Omental fat pad (tissue), 4 donors: ENCODE measurements at places on chromosomes 3 and 15.

GRCh38 chr3:171749124-171749523 is 61.2 kb downstream of the PLD1 start:
- DNase-seq, result no peak

DNA sequence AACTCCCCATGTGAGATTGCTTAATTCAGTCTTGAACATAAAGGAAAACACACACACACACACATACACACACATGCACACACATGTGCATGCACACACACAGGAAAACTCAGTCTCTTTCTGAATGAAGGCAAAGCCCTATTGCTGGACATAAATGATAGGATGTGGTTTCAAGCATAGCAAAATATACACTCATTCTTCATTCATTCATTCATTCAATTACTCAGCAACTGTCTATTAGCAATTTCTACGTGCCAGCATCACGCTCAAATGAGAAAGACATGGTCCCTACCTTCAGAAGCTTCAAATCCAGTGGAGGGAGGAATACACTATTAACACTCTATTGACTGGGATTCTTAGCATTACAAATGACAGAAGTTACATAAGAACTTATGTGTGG is 41.8 kb upstream of the UBE2E2 start:
- DNase-seq, result no peak

DNA sequence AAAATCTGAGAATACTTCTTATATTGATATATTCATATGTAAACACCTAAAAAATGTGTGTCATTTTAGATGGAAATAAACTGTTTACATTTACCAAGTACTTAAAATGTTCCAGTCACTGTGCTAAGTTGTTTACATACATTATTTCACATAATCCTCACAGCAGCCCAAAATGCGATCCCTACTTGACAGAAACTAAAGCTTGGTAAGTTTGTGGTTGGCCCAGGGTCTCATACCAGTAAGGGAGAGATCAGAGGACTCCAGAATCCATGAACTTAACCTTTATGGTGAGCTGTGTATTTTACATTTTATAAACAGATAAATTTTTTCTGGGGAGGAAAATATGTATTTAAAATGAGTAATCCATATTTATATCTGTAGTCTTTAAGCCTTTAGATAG is 51.2 kb downstream of the SLC25A26 start:
- DNase-seq, result no peak

DNA sequence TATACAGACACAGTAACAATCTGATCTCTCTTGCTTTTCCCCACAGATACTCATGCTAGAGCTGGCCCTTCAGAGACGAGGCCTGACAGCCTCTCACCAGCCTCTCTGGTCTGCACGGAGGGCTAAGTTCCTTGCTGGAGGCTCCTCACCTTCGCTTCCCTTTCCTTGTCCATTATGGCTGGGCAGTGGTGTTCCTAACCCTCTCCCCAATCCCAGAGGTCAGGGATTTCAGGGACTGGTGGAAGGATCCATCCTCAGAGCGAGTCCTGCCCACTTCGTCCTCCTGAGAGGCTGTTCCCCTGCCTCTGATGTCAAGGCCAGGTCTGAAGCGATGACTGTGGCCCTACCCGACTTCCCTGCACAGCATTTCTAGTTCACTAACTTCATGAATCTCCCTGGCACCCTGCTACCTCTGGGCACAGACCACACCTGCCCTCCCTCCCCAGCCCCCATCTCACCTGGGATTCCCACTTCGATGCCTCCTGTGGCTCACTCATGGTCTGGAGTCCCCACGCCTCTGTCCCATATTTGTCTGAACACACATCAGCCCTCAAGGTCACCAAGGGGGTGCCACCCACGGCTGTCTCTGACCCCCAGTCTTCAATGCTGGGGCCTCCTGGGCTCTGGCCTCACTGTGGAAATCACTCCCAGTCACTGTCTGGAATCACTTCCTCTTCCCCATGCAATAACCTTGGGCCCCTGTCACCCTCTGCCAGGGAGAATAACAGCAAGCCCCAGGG is 124.9 kb upstream of the PRR20G start:
- no peak for DNase-seq

DNA sequence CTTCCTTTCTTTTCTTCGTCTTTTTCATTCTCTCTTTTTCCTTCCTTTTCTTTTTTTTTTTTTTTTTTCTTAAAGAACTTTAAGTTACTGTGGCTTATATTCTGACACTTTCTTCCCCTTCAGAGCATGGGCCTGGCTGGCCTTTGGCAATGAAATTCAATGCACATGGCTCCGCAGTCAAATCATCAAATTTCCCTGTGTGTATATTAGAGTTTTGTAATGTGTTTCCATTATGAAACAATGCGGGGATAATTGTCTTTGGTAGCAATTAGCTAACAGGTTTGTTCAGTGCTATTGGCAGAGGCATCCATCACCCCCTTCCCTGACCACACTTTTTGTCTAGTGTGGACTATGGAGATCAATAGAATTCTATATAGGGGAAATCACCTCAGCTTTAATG is 80.5 kb downstream of the CDIN1 start:
- no peak for DNase-seq

DNA sequence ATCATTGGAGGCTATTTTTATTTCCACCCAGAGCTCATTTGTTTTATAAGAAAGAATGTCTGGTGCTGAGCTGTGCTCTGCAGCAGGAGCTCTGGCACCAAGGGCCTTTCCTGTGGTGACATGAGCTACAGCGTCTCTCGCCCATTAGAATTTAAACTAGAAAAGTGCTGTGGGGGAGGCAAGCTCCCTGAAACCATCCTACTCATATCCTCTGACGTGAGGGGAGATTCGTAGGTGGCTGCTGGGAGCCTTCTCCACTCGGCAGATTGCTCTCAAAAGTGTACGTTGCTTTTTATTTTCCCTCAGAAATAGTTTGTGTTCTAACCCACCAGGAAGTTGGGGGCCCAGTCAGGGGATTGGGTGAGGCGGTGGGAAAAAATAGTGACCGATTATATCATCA is 76.3 kb upstream of the ARHGEF3 start:
- no peak for DNase-seq

- DNase-seq, result no peak
Observed at GRCh38 chr15:64311566-64311965, 44.4 kb downstream of the CSNK1G1 start.

- no peak for DNase-seq
Observed at GRCh38 chr3:169186596-169186995, 476.9 kb downstream of the MECOM start.

GRCh38 chr3:12751571-12751970 is 7.5 kb downstream of the TMEM40 start:
- no peak for DNase-seq

- DNase-seq, result no peak
Observed at GRCh38 chr3:12139111-12139511, 19.6 kb downstream of the TIMP4 start.

GRCh38 chr15:100111125-100112060 is 230.4 kb downstream of the ADAMTS17 start:
- DNase-seq, result no peak

GRCh38 chr3:197014942-197015575 is 14.6 kb downstream of the MELTF start:
- no peak for DNase-seq

- no peak for DNase-seq
Observed at GRCh38 chr3:118412503-118412902, 622.1 kb downstream of the IGSF11 start.

DNA sequence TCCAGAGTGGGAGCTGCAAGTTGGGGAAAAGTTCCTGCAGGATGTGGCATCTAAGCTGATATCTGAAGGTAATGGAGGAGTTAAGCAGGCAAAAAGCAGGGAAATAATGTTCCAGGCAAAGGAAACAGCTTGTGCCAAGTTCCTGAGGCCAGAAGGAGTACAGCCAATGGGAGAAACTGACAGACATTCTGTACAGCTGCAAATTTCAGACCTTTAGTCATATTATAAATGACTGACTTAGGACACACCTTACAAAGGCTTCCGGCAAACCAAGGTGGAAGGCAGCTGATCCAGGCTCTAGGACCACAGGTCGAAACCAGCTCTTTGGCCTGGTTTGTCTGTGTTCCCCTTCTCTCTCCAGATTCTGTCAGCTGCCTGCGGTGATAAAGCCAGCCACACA is 9.3 kb downstream of the WWTR1 start:
- no peak for DNase-seq

DNA sequence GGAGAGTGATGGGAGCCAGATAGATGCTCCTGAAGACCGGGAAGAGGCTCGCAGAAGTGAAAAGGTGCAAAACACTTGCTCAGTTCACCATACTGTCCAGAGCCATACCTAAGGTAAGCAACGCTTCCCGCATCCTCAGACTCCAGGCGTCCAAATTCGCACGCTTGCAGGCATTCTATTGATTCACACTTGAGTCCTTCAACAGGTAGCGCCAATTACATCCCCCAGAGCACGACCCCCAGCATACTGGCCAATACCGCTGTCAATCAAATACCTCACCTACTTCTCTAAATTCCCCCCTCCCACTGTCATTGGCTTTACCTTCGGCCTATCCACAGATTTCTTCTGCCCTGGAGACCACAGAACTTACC is 361 bp upstream of the STXBP5L start:
- DNase-seq, result no peak

GRCh38 chr15:62782071-62782841 is 260.3 kb upstream of the TPM1 start:
- no peak for DNase-seq

DNA sequence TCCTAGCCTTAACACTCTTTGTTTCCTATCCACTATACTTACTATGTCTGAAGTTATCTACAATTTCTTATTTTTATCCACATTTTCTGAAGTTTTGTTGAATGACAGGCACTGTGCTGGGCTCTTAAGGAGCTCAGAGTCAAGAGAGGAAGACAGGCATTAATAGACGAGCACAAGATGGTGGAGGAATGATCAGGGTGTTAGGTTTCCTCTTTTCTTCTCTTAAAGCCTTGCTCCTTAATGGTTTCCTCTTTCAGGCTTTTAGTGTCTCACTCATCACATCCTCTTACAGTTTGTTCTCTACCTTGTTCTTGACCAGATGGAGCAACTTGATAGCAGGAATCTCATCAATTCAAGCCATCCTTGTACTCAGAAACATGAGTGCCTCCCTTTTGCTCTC is 52.9 kb upstream of the BCL6 start:
- DNase-seq, result no peak

DNA sequence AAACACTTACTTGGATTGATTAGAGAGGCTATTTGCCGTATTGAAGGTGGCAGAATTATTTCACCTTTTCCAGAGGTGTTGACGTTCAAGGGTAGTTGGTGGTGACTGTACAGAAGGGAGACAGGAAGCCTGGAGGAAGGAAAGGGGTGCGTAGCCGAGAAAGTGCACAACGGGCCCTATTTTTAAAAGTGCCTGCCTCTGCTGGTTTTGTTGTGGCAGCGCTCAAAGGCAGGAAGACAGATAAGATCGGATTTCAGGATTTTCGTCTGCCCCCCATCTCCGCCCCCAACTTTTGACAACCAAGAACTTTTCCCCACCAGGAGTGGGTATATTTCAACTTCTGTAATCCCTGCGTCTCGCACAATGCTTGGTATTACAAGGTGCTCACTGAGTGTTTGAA is 38.5 kb downstream of the SMAD3 start:
- DNase-seq, result no peak

DNA sequence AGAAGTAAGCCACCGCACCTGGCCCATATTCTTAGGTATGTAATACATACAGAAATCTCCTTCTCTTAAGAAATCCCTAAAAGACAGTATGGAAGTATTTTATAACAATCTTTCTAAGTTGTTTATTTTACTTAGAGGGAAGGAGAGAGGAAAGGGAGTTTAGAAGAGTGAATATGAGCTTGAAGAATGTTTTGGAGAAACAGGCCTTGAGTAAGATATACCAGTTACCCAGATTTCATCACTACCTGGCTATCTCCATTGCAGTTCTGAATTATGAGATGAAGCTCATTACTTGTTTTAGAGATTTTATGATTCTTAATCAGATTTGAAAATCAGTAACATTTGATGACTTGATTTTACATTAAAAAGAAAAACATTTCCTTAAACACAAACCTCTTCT is 71.9 kb downstream of the DCUN1D1 start:
- no peak for DNase-seq

GRCh38 chr3:45553469-45553974 is 41.0 kb upstream of the LIMD1 start:
- DNase-seq, result no peak

DNA sequence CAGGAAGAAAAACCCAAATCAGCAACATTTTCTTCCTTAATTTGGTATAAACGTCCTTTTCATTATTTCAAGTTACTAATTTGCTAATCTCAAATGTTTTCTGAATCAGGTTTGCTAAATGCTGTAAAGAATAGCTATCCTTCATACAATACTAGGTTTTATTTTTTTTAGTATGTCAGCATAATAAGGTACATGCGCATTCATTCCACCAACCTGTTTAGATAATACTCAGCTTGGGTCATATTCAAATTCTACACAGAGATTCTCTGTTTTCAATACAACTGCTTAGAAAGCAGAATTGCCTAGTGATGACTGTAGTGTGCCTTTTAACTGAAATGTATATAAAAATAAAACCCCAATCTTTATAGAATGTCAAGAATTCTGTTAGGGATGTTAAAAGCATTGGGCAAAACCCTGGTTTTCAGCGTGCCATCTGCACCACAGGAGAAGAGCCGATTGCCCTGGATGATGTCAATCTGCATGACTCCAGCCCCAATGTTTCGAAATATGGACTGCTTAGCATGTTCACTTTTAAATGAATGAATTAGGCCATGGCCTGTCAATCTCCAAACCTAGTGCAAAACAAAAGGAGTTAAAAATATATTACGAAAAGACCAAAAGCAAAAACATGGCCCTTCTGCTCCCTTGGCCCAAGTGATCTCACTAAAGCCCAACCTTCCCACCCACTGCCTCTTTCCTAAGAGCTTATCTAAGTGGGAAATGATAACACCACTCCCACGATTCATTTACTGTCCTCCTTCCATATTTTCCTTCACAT is 107.4 kb downstream of the GLDN start:
- no peak for DNase-seq

DNA sequence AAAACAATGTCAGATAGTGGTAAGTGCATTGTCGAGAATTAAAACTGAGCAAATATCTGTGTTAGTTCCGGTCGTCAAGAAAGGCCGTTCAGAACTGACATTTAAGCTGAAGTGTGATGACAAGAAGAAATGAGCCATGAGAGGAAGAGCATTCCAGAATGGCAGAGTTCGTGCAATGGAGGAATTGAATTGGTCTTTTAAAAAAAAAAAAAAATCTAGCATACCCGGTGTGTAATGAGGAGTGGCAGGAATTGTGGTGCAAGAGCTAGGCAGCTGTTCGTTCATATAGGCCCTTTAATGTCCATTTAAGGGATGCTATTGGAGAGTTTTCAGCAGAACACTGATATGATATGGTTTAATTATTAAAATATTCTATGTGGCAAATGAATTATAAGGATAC is 2.6 kb upstream of the GBE1 start:
- DNase-seq, result no peak

GRCh38 chr3:49805367-49805782 is 2.3 kb downstream of the INKA1 start:
- DNase-seq, result no peak

DNA sequence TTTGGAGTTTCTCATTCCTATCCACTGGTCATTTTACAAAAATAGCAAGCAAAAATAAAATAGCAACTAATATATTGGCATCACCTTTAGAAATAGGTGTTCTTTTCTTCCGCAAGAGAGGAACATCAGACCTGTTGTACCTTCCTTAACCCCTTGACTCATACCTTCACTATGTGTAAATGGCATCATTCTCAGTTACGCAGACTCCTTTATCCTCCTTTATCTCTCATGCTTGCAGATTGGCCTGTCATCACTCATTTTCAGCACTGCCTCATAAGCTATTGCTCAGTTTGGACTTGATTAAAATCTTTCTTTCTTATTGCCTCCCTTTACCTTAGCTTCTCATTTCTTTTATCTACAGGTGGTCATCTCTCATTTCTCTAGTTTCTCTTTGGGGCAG is 21.4 kb downstream of the ARHGEF26 start:
- no peak for DNase-seq
